ENCODE measurements at places on chromosomes 2 and 18.

- DNase-seq: no peak
Observed at GRCh38 chr2:74670263-74670662, 16.2 kb downstream of the SEMA4F start.

GRCh38 chr18:61988100-61988499 lies 95.3 kb upstream of the RNF152 start:
- no peak for DNase-seq

DNA sequence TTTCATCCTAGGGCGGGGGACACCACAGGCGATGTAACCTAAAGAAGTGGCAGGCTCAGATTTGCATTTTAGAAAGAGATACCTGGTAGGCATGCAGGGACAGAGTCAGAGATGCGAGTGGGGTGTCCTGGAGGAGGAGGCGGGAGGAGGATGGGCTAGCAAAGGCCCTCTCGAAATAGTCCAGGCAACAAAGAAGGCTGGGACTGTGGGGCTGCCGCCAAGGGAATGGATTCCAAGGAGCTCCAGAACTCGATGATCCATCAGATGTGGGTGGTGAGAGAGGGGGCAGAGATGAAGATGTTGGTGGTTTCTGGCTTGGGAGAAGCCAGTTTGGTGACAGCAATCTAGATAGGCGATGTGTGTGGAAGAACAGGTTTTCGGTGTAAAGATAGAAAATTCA lies 12.5 kb upstream of the INPP5D start:
- no peak for DNase-seq

DNA sequence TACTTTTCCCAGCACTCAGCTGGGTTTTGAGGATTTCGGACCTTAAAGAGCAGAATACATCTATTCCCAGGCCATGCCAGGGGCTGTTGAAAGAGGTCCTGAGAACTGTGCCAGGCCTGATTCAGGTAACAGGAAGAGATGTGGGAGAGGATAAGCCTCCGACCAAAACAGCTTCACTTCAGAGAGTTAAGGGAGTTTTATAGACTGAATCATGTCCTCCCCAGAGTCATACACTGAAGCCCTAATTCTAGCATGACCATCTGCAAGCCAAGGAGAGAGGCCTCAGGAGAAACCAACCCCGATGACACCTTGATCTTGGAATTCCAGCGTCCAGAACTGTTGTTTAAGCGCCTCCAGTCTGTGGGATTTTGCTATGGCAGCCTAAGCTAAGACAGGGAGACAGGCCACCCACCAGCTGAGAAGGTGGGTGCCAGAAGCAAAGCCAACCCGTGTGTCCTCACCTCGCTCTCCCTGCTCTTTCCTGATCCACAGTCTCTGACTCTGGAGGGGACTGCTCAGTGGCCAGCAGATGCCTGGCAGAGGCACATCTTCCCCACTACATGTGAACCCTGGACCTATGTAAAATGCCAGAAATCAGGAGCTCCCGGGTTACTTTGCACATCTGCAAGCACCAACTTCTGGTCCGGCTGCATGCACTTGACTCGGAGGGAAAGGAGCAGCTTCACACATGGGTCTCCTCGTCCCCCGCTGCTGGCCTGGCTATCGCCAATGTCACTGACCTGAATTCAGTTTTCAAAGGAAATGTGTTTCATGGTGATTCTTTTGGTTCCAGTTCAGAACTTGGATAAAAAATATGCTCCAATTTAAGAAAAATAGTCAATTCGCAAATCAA lies 116.8 kb upstream of the EPC2 start:
- no peak for DNase-seq

GRCh38 chr2:236626391-236627150 lies 56.9 kb downstream of the ACKR3 start:
- DNase-seq: no peak

DNA sequence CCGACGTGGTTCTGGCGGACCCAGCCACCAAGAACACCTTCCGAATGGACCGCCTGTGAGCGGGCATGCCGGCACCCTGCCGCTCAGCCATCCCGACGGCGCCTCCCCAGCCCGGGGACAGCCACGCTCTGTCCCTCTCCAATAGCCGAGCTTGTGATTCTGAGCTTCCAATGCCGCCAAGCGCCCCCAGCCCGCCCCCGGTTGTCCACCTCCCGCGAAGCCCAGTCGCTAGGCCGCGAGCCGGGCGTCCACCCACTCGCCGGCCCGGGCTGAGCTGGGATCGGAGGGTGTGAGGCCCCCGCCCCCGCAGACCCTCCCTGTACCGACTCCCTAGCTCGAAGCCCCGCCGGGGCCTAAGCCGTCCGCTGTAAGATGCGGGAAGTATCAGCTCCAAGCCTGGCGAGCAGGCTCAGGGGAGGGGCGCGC lies 1195.1 kb upstream of the CHAC2 start:
- no peak for DNase-seq

- no peak for DNase-seq
Observed at GRCh38 chr2:136183097-136183496, 65.1 kb upstream of the CXCR4 start.

- DNase-seq: no peak
Observed at GRCh38 chr2:33131111-33131510, 184.4 kb downstream of the LTBP1 start.

DNA sequence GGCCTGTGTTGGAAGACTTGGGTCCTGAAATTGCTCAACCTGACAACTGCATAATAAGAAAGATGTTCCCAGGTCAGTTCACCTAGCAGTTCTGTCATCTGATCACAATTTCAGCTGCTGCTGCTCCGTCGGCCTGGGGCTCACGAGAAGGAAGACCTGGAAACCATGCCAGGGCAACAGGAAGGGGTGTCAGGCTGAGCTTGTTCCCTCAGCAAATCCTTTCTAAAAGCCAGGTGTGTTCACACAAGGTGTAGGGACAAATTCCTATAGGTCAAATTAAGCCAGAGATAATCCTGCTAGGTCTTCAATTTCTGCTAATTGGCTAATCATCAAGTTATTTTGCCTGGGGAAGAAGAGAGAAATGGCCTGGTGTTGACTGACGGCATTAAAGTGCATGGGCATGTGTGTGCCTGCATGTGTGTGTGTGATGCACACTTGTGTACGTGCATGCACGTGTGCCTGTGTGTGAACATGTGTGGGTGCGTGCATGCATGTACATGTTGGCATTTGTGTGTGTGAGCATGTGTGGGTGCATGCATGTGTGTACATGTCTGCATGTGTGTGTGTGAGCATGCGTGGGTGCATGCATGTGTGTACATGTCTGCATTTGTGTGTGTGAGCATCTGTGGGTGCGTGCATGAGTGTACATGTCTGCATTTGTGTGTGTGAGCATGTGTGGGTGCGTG lies 178.6 kb downstream of the TMEM18 start:
- DNase-seq: no peak

Data from activated naive CD4-positive, alpha-beta T cell (primary cell).